Stimulated activated CD4-positive, alpha-beta T cell treated with anti-CD3 and anti-CD28 coated beads, TNF-alpha, amount 100 ng/mL, for 48 hours (primary cell): ENCODE measurements at places on chromosomes 2 and 18.

DNA sequence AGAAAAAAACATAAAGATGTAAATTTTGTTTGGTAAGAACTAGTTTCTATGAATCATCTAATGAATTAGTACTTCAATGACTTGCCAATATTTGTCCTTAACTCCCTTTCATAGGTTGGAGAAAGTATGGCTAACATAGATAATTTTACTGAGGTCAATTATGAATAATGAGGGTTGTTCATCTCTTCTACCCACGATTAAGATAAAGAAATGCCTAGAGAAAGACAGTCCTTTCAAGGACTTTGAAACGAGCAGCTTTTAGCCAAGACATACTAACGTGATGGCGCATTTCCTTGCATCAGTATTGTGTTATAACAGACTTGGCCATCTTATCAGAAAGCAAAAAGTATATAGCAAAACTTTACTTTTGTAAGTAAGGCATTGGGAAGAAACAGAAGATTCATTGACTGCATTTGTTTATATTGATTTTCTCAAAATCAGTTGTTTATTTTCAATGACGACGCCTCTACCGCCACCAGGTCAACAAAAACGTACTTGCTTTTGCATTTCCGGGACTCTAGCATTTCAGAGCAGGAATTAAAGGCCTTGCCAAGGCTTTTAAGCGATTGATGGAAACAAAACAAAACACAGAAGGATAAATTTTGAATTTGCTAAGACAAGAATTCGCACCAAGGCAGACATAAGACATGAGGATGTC is 961 bp downstream of the RBM43 start:
- DNase-seq = no peak

DNA sequence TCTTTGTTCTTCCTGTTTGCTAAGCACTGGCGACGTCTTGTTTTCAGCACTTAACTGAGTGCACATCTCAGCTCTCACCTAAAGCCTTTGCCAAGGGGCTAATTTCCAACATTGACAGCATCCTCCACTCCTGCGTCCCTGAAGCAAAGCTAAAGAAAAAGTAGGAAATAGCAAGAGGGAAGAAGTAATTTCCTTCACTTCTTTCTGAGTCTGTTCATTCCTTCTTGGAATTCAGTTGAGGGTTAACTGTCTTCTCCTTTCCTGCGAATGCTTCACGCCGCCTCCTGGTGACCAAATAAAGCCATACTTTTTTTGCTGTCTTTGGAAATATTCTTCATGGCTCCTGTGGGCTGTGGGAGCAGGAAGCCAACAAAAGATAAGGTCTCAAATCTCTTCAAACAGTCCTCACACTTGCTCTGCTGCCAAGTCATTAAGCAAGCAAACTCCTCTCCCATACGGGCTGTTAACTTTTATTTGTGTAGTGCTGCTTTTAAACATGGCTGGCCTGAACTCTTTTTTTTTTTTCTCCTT is 100.9 kb downstream of the DPP10 start:
- DNase-seq = no peak

- DNase-seq = no peak
Observed at GRCh38 chr2:179273461-179273962, 8.9 kb upstream of the SESTD1 start.

GRCh38 chr2:237876951-237877491 is 17.6 kb downstream of the RAMP1 start:
- DNase-seq = no peak

- no peak for DNase-seq
Observed at GRCh38 chr18:46831434-46831833, 74.6 kb upstream of the ST8SIA5 start.

DNA sequence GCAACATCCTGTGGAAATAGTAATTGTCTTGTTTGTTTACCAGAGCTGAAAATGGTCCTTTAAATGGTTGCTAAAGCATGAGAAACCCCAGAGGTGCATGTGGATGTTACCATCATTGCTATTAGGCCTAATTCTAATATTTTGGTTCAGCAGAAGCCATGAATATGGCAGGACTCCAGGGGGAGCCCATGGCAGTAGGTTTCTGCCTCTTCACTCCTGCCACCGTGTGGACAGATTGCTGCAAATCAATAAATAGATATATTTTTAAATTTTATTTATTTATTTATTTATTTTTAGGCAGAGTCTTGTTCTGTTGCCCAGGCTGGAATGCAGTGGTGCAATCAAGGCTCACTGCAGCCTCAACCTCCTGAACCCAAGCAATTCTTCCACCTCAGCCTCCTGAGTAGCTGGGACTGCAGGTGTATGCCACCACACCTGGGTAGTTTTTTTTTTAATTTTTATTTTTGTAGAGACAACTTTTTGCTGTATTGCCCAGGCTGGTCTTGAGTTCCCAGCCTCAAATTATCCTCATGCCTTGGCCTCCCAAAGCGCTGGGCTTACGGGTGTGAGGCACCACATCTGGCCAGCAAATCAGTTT is 54.9 kb upstream of the CAPN13 start:
- DNase-seq = peak; percentile 11

GRCh38 chr2:71928734-71929481 is 218.8 kb downstream of the CYP26B1 start:
- DNase-seq = no peak

- DNase-seq = no peak
Observed at GRCh38 chr18:2644535-2644934, 11.0 kb upstream of the SMCHD1 start.

DNA sequence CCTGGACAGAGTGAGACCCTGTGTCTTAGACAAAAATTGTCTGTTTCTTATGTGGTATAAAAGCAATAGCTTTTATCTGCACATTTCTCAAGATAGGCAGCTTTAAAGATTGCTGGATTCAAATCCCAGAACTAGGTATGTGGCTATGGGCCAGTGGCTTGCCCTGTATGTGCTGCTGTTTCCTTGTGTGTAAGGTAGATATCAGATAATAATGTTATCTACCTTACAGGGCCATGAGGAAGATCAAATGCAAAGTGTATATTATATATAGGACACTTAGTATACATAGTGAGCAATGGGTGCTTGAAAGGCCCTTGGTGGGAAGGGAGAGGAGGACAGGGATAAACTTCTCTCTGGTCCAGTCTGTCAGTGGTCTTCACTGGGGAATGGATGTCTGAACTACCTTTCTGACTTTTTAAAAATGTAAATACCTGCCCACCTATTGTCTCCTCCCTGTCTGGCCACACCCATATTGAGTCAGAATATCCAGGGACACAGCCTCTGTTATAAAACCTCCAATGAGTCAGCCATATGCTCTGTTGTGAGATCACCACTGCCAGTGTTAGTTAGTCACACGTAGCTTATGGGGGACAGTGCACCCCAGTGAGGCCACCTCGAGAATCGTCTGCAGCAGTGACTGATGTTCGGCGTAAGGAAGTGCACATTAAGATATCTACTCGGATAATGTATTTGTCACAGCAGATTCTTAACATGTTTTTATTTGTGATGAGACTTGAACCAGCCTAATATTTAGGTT is 383.4 kb downstream of the PTPRM start:
- DNase-seq = no peak

GRCh38 chr18:62974928-62975675 is 259.8 kb downstream of the PHLPP1 start:
- DNase-seq = no peak

DNA sequence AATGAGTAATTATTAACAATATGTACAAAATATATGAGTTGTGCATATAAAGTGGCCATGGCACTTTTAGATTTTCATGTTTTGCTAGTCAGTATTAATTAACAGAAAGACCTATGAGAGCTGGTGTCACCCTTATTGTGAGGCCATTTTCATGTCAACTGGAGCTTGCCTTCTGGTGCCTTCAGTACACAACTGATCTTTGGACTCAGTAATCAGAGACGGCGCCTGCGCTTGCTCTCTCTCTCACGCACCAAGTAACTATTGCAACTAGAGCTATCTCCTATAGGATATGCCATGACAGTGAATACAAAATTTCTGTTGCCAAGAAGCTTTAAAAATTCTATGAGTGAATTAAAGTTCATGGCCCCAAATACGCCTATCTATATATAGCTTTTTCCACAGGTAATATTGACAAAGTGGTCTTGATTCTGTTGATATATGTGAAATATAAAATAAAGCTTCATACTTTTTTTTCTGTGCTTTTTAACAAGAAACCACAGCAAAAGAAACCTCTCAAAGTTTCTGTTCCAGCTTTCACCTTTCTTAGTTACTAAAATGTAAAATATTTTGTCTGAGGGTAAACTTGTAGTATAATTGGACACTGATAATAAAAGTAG is 2.9 kb downstream of the SERTAD2 start:
- DNase-seq = no peak

- no peak for DNase-seq
Observed at GRCh38 chr2:166516712-166517303, 22.8 kb upstream of the SCN7A start.

GRCh38 chr18:22987547-22988189 is 54.5 kb downstream of the RBBP8 start:
- no peak for DNase-seq

GRCh38 chr2:196750977-196751631 is 48.4 kb downstream of the GTF3C3 start:
- peak; percentile 41 for DNase-seq

GRCh38 chr2:235052514-235053354 is 100.9 kb downstream of the SH3BP4 start:
- no peak for DNase-seq

DNA sequence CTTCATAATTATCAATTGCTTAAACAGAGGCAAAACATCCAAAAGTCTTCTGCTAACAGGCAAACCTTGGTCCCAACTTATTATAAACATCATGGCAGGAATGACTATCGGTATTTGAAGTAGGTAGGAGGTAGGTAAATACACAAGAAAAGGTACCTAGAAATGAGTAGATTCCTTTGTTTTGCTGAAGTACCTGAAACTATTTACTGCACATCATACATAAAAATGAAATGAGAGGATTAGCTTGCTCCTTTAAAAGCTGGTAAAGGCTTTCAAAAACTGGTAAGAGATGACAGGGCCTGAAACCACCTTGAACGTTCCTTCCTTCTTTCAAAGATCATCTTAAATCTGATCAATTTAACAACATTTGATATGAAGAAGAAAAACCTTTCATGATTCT is 55.2 kb upstream of the MAPRE2 start:
- no peak for DNase-seq

DNA sequence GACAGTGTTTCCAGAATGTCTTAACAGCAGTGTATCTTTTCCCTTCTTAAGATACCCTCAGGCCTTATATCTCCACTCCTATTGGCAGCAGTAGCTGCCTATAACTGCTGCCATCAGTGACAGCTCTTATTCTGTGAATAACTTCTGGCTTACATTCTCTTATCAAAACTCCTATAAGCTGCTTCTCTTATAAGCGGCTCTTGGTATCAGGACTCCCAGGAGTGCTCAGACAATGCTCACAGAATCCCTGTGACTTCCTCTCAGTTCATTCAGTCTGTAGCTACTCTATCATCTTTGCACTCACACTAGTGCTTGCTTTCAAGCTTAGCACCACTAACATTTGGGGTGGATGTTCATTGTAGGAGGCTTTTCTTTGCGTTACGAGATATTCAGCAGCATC is 143.7 kb upstream of the CDH7 start:
- DNase-seq = no peak

DNA sequence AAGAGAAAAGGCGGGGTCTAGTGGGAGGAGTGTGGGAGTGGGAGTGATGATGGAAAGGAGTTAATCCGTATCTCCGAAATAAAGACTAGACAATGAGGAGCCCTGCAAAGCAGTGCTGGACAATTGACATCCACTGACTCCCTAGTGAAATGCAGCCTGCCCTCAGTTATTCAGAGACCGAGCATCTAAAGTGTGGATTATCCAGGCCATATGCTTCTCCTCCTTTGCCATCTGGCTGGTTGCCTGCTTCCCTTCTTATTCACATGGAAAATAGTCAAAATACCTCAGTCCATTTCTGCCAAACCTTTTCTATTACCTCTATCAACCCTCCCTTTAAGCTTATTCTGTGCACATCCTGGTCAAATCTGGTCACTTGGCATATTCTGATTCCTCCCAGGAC is 288.8 kb upstream of the SIX3 start:
- DNase-seq = no peak

- DNase-seq = no peak
Observed at GRCh38 chr2:119469661-119470297, 38.1 kb downstream of the TMEM37 start.

DNA sequence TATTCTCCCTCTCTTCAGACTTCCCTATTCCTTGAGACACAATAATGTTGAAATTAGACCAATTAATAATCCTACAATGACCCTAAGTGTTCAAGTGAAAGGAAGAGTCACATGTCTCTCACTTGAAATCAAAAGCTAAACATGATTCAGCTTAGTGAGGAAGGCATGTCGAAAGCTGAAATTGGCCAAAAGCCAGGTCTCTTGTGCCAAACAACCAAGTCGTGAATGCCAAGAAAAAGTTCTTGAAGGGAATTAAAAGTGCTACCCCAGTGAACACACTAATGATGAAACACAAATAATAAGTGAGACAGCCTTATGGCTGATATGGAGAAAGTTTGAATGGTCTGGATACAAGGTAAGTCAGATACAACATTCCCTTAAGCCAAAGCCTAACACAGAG is 115.4 kb downstream of the PXDN start:
- DNase-seq = no peak

DNA sequence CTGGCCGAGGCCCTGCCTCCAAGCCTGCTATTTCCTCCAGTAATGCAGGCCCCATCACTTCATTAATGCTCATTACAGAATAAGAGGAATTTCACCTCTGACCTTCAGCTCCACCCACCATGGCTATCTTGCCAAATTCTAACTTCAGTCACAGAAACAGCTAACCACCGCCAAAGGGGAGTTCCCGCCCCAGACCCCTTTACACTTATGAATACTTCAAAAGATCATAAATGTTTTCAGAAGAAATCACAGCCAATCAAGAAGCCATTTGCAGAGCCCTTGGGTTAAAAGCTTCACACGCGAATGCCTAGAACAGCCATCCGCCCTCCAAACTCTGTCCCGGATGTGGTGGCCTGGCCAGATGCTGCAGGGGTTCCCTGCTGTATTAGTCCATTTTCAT is 73.8 kb upstream of the TWIST2 start:
- DNase-seq = no peak

GRCh38 chr2:73685764-73686438 is 43.7 kb upstream of the NAT8 start:
- no peak for DNase-seq
